ENCODE measurements at places on chromosomes 1 and 21. TPM values are rescaled to one million over a fixed set of nuclear protein-coding genes. Genes with fewer than 3 reads are reported as not detected.

Gene FMO4
- 3.0 TPM for polyA plus RNA-seq

Gene CASZ1
- polyA plus RNA-seq, result 1.9 TPM

Gene SPRR4
- not detected for polyA plus RNA-seq

Gene PPOX
- polyA plus RNA-seq, result 21.9 TPM

Gene CELSR2
- polyA plus RNA-seq, result 0.17 TPM

Gene ACTN2
- not detected for polyA plus RNA-seq

Gene BRDT
- not detected for polyA plus RNA-seq

Gene OLFML2B
- not detected for polyA plus RNA-seq

Gene DENND2C
- polyA plus RNA-seq, result 0.28 TPM

Gene LCE1C
- polyA plus RNA-seq, result not detected

Gene CACNA1S
- not detected for polyA plus RNA-seq

Gene EPRS1
- polyA plus RNA-seq, result 39.6 TPM

Gene TRAF3IP3
- polyA plus RNA-seq, result 232 TPM

Gene OR14K1
- polyA plus RNA-seq, result not detected

Gene RSPH1
- not detected for polyA plus RNA-seq

Gene KIAA1614
- not detected for polyA plus RNA-seq

Gene DNAJC16
- polyA plus RNA-seq, result 3.7 TPM

Gene AADACL4
- not detected for polyA plus RNA-seq

Gene TMEM51
- not detected for polyA plus RNA-seq

Gene RBM34
- 72.6 TPM for polyA plus RNA-seq
